ENCODE measurements at places on chromosomes 2 and 18.

DNA sequence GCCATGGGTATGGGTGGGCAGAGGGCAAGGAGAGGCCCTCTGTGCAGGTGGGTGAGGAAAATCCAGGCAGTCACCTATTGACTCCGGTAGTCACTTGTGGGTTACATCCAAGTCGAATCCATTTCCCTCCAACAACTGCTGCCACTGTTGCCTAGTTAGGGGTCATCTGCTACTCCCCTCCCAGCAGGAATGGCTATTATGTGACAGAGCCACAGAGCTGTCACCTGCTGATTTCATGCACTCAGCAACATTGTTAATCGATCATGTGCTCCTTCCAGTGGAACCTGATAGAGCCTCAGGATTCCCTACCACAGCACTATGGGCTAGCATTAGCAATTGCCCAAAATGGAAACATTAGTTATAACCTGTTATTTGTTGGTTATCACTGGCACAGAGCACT, 31.4 kb downstream of the POLR1A start:
- no peak for DNase-seq

DNA sequence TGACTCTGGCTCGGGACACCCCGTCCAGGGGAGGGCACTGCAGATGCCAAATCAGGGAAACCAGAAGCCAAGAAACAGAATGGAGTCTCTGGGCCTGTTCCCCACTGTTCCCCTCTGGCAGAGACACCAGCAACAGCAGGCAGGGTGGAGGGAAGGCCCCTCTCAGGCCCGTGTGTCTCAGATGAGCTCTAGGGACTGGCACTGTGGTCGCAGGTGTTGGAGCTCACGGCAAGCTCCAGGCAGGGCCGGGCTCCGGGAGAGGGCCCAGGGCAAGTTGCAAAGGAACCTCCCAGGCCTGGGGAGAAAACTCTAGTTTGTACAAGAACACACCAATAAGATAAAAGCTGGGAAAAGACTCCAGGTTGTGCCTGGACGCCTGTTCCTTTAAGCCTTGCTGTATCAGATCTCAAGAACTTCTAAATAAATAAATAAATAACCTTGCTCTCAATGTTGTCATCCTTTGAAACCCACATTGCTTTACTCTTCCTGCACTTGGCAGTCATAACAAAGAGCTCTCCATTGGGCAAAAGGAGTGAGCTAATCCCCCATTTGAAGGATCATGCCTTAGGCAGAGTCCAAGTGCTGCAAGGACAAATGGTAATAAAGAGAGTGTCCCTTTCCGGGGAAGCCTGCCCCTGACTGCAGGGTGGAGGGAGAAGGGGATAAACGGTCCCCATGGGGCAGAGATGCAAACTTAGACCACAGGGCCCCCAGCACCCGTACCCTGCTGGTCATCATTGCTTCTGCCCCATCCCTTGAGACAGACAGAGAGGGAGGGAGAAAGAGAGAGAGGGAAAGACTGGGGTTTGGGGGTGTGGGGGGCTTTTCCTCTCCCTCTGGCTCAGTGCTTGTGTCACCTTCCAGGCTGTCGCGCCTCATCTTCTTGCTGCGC, 33.3 kb downstream of the CNGA3 start:
- no peak for DNase-seq

GRCh38 chr18:57025540-57025939, 121.3 kb upstream of the BOD1L2 start:
- no peak for DNase-seq

- DNase-seq: no peak
These were observed 65.2 kb downstream of the PLCL1 start for GRCh38 chr2:197869501-197870111.

DNA sequence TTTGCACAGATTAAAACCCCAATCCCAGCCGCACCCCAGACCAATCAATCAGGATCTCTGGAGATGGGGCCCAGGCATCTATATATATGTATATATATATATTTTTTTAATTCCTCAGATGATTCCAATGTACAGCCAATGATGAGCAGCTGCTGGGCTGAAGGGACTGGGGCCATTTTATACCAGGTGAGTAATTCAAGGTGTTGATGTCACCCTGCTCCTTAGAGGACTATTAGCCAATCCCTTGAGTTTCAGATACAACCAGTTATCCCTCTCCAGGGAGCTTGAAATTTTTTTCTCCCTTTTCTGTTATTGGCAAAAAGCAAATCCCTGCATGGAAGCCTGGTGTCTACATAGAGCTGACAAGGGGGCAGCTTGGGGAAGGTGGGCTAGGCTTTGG, 59.8 kb downstream of the MCFD2 start:
- no peak for DNase-seq

- no peak for DNase-seq
These were observed 119.2 kb downstream of the PRKRA start for GRCh38 chr2:178331474-178332432.

DNA sequence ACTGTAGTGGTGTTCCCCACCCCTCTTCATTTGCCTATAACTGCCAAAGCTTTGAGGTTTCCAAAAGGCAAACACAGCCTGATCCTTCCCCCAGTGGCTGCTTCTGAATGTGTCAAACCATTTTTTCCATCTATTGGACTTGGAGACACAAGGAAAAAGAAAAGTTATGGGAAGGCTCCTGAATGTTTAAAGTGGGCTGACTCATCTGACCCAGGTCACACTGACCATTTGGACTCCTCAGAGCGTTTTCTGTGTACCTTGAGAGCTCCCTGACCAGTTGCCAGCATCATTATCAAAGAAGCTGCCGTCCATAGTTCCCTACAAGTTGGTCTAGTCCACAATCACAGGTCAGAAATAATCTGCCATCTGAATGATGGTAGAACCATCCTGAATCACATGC, 123.4 kb upstream of the COL3A1 start:
- no peak for DNase-seq

GRCh38 chr2:174577967-174578589, 19.5 kb downstream of the WIPF1 start:
- DNase-seq: no peak

DNA sequence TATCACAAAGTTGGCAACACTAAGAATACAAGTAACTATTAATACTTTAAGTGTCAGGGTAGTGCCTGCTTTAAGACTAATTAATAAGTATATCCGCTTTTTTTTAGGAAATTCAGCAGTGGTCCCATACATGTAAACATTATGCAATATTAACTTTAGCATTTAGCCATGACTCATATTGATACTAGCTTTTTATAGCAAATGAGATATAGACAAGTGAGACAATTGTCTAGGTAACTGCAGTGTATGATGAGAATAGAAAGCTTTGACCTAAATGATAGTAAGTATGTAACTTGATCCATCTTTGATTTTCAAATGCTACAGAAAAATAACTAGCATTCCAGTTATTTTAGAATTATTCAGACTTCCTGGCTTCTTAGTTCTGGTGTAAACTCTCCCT, 27.4 kb upstream of the VRK2 start:
- DNase-seq: no peak

DNA sequence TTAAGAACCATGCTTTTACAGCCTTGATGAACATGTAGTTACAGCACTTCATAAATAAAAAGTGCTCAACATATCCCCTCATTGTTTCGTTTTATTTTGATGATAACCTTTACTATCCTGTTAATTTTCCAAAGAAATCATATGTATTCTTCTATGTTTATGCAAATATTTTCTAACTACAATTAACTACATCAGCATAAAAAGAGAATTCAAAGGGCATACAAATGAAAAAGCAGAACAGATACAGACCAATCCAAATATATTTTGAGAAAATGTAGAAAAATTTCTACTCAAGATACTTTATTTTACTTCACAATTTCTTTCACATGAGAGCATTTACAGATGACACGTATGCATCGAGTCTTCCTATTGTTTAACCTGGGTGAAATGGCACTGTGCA, 69.1 kb downstream of the MBD2 start:
- no peak for DNase-seq

- DNase-seq: no peak
These were observed 81.8 kb upstream of the HPCAL1 start for GRCh38 chr2:10220902-10221391.

DNA sequence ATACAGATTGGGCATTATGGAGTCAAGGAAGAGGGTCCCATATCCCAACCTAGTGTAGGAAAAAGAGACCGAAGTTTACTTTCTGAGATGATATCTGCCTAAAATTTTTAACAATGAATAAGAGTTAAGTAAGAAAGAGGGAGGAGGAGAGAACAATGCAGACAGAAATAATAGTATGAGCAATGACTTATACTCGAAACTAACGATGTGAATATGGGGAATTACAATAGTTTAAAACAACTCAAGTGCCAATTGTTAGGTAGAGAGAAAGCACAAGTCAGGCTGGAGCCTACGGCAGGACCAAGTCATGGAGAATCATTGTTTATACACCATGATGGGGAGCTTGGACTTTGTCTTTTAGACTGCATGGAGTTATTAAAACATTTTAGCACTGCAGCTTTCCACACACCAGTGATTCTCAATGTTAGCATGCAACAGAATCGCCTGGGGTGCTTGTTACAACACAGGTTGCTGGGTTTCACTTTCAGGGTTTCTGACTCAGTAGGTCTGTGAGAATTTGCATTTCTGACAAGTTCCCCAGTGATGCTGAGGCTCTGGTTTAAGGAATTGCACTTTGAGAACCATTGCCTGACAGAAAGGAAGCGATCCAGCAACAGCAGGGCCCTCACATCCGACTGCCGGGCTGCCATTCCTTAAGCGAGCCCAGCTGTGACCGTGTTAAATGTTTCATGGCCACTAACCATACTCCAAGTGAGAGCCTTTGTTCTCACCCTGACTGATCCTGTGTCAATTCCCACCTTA, 511.2 kb downstream of the DCDC2C start:
- no peak for DNase-seq

DNA sequence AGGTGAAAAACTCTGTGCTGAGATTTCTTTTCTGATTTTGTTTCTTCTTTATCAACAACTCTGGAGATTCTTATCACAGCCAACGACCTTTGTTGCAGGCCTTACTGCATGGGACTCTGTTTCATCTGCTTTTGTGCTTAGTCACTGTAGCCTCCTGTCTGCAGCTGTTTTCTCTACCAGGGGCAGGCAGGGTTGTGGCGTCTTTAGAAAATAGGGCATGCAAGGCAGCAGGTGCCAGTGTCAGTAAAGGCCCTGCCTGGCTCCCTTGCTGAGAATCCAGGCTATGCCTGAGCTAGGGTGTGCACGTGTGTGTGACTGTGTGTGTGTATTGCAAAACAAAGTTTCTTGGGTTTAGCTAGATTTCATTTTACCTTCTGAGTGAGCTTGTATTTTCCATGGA, 14.6 kb upstream of the SLC9A2 start:
- no peak for DNase-seq

DNA sequence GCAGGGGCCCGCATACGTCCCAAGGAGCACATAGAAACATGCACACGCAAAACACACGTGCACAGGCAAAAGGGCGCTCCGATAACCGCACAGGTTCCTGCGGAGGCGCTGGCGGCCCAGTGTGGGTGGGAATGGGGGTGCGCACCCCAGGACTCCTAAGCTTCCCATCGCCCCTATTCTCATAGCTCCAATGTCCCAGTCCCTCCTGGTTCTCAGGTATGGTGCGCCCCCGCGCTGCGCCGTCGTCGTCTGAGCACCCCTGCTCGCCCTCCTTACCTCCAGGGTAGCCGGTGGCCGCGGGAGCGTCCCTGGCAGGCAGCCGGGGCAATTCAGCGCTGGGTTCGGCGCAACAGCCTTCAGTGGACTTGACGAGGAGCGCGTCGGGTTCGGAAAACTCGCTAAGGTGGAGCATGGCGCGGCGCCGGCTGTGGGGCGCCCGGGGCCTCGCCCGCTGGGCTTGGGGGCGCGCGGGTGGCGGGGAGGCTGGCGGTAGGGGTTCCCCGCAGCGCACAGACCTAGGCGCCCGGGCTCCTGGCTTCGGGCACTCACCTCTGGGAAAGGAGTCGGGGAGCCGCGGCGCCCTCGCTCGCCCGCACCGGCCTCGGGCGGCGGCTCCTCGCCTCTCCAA, 328 bp downstream of the EGR4 start:
- no peak for DNase-seq

- DNase-seq: no peak
These were observed 6.4 kb downstream of the PMAIP1 start for GRCh38 chr18:59906203-59906602.
